ENCODE measurements at places on chromosomes 6 and 20.

GRCh38 chr6:71033890-71034289, 77.0 kb upstream of the B3GAT2 start:
- DNase-seq, result no peak

- DNase-seq, result no peak
Measured at GRCh38 chr6:118864341-118865099, 29.4 kb upstream of the ASF1A start.

DNA sequence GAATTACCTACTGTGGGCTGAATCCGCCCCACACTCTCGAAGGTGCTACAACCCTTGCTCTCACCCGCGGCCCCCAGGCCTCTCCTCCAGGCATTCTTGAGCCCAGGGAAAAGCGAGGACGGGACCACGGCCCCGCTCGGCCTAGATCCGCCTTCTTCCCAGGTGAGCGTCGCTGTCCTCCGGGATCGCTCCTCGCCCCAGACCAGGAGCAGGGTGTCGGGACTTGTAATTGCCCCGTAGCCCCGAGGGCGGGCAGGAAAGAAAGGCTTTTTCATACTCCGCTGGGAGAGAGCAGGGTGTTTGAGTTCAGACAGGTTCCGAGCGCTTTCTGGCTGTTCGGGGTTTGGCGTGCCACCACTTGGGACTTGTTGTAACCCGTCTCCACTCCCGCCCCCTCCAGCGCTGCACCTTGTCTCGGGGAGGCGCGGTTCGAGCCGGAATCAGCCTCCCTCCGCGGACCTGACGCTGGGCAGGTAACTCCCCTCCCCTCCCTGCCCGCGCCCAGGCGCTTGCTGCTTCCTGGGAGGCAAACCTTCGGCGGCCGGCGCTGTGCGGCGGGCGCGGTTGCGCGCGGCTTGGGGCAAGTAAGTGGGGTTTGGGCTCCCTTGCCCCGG, at the start of gene FAM83B:
Gene FAM83B, plus strand, starts transcription at position 529 of the 614 bp plus-strand sequence. CDS start 23,476 bp downstream, outside the sequence.
- peak; percentile 31 for DNase-seq

GRCh38 chr20:53569005-53569404, 24.6 kb downstream of the ZNF217 start:
- DNase-seq, result no peak

DNA sequence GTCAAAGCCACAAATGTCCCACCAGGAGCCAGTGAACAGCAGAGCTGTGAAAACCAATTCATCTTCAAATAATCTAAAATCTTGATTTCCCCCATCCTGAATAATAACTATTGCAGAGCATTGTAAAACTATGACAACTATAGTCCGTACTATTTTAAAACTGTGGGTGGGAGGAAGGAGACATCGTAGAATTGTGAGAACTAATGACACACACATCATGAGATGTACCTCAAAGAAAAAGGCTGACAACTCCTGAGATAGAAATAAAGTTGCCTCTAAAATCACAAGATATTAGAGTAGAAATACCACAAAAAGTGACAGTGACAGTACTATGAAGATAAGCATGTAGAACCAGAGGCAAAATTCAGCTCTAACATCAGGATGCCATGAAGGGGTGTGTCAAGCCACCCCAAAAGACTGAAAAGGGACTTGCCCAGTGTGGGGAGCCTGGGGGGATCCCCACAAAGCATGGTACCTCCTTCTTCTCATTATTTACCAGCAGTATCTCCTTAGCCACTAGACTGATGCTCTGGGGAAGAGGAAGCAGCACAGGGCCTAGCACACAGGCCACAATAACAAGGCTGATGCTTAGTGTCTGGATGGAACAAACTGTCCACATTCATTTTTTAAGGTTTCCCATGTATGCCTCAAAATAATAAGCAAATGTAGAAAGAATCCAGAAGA, 13.4 kb downstream of the NAPB start:
- no peak for DNase-seq

DNA sequence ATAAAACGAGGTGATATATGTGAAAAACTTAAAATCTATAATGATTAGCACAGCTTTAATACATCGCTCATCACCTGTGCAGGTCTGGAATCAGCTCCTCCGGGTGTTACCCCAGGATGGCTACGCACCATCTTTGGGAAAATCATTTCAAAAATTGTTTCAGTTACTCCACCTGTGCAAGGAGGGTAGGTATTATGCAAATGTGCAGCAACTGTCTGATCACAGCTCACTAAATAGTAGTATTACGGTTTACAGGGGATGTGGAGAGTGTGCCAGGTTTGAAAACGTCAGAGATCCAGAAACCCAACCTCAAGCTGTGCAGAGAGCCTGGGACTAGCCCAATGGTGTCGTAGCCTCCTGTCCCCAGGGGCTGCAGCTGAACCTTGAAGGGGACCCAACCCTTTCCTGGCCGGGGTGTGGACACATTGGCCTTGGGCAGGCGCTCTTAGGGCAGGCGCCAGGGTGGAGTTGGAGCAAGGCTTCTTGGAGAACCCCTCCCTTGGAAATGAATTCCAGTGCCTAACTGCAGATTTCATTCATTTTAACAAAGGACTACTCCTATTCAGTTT, 24.2 kb upstream of the SGK1 start:
- DNase-seq, result no peak

GRCh38 chr6:144122861-144123260, 27.5 kb upstream of the STX11 start:
- DNase-seq, result no peak

DNA sequence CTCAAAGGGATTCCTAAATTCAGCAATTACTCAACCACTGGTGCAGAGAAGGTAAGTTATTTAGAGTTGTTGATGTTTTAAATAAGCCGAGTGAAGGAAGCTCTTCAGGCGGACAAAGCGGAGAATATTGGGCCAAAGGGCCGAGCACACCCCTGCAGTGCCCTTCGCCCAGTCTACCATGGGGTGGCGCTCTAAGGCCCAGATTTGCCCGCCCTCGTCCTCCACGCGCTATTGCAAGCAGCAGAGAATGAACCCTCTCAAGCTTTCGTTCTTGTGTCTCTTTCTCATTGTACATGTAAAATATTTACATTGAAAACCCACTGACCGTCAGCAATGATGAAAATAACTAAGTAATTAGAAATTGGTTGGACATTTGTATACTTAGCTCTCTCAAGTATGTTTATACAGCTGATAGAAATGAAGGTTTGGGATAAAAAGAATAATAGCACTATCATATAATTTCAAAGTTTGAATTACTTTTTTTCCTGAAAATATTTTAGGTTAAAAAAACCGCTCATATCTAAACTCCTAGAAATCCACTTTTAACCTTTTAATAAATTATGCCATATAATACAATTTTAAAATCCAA, 195.0 kb upstream of the CEP162 start:
- peak; percentile 35 for DNase-seq

DNA sequence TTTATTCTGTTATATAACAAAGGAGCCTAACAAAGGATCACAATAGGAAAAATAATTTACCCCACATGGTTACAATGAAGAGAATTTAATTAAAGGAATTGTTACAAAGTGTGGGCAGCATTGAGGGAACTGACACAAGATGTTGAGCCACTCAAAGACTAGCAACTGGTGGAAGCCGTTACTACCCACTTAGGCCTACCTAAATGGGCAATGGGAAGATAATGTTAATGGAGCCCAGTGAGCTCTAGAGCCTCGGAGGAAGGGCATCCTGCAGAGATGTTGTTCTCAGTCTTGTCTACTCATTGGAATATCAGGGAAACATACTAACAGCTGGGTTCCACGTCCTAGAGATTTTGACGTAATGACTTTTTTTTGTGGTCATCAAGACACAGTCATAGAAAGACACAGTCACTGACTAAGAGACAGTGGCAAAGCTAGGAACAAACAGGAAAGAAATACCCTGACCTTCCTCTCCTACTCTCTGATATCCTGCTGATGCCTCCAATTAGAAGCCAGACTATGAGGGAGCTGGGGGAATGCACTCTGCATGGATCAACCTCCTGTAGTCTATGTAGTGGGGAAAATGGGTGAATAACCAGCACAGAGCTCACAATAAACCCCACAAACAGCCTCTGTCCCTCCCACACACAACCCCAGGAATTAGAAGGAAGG, 523.8 kb upstream of the FLRT3 start:
- DNase-seq, result no peak

DNA sequence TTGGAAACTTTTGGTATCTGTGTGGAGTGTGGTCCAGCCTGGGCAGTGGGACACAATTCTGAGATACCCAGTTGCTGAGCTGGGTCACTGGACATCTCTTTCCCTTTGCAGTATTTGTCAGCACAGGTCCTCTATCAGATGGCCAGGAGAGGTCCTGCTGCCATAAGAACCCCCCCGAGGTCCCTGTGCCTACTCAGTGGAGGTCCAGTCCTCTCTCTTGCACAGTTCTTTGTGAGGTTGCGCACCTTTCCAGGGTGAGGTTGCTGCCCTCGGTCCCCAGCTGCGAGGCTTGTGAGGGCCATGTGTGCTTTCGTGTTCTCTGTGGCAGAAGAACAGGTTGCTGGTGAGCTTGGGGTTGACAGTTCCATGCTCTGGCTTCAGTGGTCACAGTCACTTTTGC, 320.6 kb downstream of the QKI start:
- DNase-seq, result no peak

GRCh38 chr6:164898412-164898811, 411.0 kb downstream of the C6orf118 start:
- no peak for DNase-seq

- DNase-seq, result no peak
Measured at GRCh38 chr6:30037182-30037788, 23.8 kb upstream of the POLR1H start.

GRCh38 chr6:37552267-37552666, 52.6 kb upstream of the CCDC167 start:
- no peak for DNase-seq

DNA sequence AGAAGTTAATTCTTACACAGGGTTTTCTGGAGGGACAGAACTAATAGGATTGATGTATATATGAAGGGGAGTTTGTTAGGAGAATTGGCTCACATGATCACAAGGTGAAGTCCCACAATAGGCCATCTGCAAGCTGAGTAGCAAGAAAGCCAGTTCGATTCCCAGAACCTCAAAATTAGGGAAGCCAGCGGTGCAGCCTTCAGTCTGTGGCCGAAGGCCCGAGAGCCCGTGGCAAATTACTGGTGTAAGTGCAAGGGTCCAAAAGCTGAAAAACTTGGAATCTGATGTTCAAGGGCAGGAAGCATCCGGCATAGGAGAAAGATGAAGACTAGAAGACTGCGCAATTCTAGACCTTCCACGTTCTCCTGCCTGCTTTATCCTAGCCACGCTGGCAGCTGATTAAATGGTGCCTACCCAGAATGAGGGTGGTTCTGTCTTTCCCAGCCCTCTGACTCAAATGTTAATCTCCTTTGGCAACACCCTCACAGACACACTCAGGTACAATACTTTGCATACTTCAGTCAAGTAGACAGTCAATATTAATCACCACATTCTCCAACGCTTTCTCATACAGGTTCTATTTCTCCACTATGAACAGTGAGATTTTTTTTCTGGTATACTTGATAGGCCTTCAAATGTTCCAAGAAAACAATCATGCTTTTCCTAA, 357.0 kb downstream of the LAMA2 start:
- DNase-seq, result no peak

- no peak for DNase-seq
Measured at GRCh38 chr6:79665725-79666551, 34.8 kb downstream of the SH3BGRL2 start.

DNA sequence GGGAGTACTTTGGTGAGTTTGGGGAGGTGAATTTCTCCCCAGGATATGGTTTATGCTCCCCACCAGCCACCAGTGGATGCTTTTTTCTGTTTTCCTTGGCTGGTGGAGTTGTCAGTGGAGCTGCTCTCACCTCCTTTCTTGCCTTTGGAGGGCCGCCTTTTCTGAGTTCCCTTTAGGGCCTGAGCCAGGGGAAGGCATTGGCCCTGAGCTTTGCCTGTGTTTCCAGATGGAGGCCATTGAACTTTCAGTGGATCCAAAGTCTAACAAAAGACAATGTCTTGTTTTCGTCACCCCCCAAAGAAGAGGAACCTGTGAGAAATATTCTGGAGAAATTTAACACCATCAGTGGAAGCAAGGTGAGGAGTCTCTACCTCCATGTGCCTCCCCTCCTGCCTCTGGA, 4.4 kb upstream of the TMEM14A start:
- DNase-seq, result no peak

GRCh38 chr20:57573242-57573641, 12.3 kb downstream of the PCK1 start:
- no peak for DNase-seq

GRCh38 chr6:116139917-116140316, 14.0 kb upstream of the COL10A1 start:
- no peak for DNase-seq

DNA sequence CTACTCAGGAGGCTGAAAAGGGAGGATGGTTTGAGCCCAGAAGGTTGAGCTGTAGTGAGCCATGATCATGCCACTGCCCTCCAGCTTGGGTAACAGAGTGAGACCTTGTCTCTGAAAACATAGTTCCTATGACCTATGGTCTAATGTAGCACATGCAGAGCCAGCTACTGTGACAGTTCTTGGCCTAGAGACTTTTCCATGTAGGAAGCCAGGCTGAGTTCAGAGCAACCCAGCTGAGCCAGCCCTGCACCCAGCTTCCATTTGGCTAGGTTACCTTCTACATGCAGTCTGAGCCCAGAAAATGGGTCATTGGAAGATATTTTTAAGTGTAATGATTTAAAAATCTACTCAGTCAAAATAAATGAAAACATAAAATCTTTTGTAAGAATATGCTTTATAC, 92.8 kb downstream of the FNDC1 start:
- no peak for DNase-seq

GRCh38 chr20:32139947-32140346, 30.4 kb downstream of the TM9SF4 start:
- no peak for DNase-seq

GRCh38 chr6:92756912-92757311, 662.4 kb downstream of the EPHA7 start:
- no peak for DNase-seq

DNA sequence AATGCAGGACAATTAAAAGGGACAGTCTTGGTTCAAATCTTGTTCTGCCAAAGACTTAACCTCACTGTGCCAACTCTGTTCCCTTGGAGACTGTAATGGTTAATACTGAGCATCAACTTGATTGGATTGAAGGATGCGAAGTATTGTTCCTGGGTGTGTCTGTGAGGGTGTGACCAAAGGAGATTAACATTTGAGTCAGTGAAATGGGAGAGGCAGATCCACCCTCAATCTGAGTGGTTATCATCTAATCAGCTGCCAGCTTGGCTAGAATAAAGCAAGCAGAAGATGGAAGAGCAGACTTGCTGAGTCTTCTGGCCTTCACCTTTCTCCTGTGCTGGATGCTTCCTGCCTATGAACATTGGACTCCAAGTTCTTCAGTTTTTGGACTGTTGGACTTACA, 474.4 kb downstream of the CD83 start:
- no peak for DNase-seq

DNA sequence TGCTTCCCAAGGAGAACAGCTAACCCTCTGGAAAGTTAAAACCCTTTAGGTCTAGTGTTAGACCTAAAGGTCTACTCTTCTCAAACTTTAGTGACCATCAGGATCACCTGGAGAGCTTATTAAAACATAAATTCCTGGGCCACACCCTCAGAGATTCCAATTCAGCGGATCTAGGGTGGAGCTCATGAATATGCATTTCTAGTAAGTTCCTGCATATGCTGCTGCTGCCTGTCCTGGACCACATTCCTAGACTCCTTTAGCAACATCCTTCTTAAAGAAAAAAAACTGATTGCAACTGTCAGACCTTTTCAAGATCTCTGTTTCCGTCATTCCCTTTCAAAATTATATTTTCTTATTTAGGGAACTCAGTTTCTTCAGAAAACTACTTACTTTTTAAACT, 31.2 kb downstream of the SNAP25 start:
- DNase-seq, result no peak

Measured in right renal pelvis (tissue), 4 donors.